ENCODE measurements at places on chromosomes 12 and 14.

DNA sequence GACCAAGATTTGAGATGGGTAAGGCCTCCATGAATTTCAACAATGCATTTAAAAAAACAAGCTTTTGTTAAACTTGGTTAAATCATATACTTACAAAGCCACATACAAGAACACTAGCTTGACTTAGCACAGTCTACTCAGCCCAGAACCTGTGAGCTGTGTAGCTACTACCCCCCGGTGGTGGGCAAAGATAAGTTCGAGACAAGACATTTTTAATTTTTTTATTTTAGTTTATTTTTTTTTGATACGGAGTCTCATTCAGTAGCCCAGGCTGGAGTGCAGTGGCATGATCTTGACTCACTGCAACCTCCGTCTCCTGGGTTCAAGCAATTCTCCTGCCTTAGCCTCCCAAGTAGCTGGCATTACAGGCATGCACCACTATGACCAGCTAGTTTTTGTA lies 3.7 kb upstream of the NECAP1 start:
- DNase-seq, result peak; percentile 54

- DNase-seq, result no peak
Measured at GRCh38 chr12:71300772-71301675, 138.6 kb upstream of the LGR5 start.

DNA sequence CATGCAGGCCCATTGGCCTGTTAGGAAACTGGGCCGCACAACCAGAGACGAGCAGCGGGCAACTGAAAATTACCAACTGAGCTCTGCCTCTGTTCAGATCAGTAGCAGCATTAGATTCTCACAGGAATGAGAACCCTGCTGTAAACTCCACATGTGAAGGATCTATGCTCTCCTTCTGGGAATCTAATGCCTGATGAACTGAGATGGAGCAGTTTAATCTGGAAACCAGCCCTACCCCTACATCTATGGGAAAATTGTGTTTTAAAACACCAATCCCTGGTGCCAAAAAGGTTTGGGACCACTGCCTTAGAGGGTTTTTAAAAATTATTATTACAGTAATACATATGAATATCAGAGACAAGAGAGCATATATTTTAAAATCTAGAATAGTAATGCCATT lies 1144.5 kb downstream of the FSCB start:
- DNase-seq, result no peak

GRCh38 chr12:93042684-93043083 lies 113.6 kb upstream of the EEA1 start:
- no peak for DNase-seq

GRCh38 chr14:104350463-104351185 lies 212.2 kb downstream of the KIF26A start:
- no peak for DNase-seq

DNA sequence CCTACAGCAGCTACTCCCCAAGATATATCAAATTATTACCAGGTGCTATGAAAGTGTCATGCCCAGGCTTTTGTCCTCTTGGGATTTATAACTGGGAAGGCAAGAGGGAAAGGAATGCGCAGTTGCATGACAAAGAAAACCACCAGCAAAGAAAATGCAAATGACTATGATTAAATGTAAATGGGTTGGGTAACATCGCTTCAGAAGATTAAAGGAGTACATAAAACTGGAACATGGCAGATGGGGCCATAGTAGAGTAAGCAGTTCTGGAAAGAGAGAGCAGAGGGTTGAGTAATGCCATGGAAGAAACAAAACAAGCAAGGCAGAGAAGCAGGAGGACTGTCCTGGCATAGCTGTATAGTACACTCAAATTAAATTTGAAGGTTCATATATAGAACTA lies 493.1 kb downstream of the NOVA1 start:
- DNase-seq, result no peak

DNA sequence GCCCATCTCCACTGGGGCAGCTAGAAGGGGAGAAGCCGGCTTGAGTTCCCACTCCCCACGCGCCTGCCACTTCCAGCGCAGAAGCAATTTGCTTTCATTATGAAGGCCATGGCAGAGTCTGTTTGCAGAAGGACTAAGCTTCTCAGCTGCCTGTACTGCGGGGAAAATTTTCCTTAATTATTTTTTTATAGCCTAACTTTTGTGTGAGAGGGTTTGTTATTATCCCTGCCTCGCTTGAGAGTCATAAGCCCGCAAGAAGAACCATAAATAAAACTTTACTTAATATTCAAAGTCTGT lies 56.0 kb upstream of the DLK1 start:
- no peak for DNase-seq

DNA sequence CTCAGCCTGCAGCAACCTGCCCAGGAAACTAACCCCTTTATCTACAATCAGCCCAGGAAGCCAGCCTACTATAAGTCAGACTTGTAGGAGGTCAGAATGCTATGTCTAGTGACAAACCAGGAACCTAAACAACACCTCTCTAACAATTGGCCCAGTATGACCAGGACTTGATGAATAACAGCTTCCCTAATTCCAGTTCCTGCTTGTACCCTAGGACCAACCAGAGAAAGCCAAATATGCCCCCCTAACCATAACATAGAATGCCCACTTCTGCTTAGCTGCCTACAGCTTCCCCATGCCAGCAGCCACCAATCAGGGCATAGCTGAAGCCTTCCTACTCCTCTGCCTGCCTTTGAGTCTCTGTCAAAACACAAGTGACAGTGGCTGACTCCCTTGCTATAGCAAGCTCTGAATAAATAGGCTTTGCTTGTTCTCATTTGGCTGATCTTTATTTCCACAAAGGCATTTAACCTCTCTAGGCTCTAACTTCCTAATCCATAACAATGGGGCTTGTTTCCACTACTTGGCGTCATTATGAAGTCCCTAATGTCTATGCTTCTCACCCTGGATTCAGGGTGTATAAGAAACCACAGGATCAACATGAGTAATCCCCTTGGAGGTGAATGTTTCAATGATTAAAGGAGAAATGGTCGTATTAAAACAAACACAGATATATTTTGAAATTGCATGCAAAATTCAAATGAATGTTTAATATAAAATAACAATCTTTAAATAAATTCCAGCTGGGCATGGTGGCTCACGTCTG lies 220.2 kb downstream of the ANO6 start:
- no peak for DNase-seq

- DNase-seq, result no peak
Measured at GRCh38 chr14:61533513-61534255, 161.6 kb upstream of the HIF1A start.

DNA sequence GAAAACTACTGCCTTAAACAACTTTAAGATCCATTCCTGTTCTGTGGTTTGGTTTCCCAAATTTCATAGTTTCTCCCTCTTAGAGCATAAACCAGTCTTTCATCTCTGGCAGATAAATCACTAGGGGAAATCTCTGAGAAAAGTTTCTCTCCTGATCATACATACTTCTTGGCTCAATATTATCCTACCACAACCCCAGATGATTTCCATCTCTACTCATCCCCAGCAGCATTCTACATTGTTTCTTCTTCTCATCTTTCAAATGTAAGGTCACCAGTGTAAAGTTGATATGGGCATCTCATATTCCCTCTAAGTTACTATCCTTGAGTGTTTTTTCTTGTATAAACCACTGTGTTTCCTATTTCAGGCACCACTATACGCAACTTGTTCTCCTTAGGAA lies 45.9 kb upstream of the PLEKHG7 start:
- DNase-seq, result no peak

GRCh38 chr12:29429999-29430715 lies 49.2 kb upstream of the ERGIC2 start:
- DNase-seq, result no peak

- DNase-seq, result no peak
Measured at GRCh38 chr12:31589598-31589903, 1.4 kb downstream of the DENND5B start.

GRCh38 chr12:54428050-54429013 lies 9.3 kb upstream of the ITGA5 start:
- DNase-seq, result no peak

GRCh38 chr14:51386983-51387735 lies 147.1 kb downstream of the TMX1 start:
- DNase-seq, result no peak

DNA sequence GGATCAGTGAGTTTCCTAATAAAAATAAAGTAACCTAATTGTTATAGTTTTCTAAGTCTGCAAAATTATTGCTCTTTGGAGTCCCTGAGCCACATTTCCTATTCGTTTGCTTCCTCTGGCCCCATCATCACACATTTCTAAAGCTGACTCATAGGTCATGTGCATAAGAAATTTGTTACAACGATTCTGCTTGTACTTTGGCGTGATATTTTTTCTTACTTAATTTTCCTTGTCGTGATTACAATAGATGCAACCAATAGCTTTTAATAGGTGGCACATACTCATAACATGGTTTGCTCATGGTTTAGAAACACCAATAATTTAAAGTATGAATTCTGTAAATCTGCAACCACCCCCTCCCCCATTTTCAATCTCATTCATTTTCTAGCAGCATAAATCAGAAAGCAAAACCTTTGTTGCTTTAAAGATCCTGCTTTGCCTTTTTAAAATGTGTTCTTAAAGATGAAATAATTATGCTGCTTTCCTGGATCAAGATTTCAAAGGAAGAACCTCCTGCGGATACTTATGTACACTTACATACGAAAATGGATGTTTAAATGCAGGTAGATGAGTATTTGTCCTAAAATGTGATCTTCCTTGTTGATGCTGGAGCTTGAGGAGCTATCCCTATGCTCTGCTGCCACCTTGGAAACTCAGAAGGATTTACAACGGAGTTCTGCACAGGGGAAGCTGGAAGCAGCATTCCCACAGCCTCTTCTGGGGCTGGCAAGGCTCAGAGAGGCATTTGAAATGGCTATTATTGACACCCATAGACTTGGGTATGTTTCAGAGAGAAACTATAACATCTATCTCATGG lies 1.7 kb upstream of the FLRT2 start:
- no peak for DNase-seq

DNA sequence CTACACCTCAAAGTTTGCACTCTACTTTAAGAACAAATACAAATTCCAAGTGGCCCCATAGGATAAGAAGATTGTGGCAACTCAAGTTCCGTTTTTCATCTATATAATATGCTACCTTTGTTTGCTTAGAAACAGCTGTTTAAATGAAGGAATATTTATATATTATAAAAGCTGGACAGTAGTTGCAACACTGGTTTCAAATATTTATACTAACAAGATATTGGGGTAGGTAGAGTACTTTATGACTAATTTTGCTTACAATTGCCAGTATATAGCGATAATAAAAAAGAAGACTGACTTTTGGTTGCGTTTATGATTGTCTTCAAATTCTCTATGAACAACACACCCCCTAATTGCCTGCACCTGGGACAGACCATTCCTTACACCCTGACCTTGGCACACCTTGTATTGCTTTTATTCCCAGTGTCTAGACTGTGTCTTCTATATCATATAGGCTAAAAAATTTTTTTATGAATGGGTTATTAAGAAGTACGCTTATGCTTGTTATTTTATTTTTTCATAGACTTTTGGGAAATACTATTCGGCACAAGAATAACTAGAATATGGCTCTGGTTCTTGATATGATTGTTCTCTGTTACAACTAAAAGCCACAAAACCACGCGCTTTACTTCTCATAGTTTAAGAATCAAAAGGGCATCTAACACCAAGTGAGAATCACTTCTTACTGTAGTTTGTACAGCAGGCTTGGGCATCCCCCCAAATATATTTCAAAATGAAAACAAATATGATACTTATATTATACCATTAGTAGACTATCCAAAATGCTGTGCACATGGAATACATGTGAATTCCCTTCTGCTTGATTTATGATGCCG lies 455.4 kb upstream of the DCN start:
- no peak for DNase-seq

GRCh38 chr14:94161981-94162380 lies 12.1 kb upstream of the PPP4R4 start:
- no peak for DNase-seq

- DNase-seq, result no peak
Measured at GRCh38 chr14:73026243-73026844, 562 bp downstream of the ZFYVE1 start.

GRCh38 chr14:96649327-96649601 lies 147.1 kb downstream of the PAPOLA start:
- DNase-seq, result no peak

GRCh38 chr14:60654334-60654821 lies 5.1 kb upstream of the SIX1 start:
- no peak for DNase-seq

DNA sequence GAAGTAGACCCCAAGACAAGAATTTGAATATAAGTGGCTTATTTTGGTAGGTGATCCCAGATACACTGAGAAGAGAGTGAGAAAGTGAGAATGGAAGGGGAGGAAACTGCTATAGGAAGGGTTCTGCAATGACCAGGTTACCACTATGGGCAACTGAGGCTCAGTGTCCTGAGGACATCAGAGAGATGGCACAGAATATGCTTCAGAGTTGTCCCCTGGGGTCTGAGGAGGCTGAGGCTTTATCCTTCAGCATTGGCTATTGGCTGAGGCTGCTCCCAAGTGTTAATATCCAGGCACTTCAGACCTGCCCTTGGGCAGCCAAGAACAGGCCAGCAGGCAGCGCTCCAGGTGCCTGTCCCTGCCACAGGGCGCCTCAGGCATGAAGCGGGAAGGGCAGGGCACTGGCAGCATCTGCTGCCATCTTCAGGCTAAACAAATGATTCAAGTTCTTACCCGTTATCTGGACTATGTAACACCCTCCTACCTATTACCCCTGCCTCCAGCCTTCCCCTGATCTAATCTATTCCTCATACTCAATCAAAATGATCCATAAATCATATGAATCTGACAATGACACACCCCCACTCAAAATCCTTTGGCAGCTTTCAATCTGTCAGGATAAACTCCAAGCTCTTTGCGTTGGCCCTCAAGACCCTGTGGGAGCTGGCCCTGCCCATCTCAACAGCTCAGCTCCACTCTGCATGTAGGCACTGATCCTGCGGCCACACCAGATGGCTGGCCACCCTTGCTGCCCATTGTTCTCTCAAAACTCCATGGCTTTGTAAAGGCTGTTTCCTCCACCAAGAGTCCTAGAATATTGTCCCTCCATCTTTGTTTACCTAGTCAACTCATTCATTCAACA lies 42.4 kb downstream of the CKAP4 start:
- DNase-seq, result no peak

GRCh38 chr14:80419345-80419744 lies 208.0 kb upstream of the DIO2 start:
- DNase-seq, result no peak

DNA sequence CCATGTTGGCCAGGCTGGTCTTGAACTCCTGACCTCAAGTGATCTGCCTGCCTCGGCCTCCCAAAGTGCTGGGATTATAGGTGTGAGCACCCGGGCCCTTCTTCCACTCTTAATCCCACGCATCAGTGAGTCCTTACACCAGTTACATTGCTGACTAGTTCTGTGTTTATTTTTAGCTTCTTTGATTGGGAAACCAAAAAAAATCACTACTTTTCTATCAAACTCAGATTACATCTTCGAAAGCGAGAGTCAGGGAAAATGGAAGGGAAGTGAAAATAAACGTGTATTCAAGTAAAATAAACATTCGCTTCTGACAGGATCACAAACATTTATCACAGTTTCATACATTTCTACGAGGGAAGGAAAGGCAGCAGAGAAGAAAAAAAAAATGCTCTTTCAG lies 32.2 kb downstream of the FGD6 start:
- no peak for DNase-seq

GRCh38 chr12:101935890-101936746 lies 58.7 kb downstream of the DRAM1 start:
- peak; percentile 17 for DNase-seq

GRCh38 chr14:22980672-22981089 lies 1.7 kb downstream of the AJUBA start:
- peak; percentile 14 for DNase-seq
